Activated naive CD4-positive, alpha-beta T cell treated with anti-CD3 and anti-CD28 coated beads, Interleukin-2, amount 50 U/mL, for 16 hours (primary cell): ENCODE measurements at places on chromosomes 5 and 9.

DNA sequence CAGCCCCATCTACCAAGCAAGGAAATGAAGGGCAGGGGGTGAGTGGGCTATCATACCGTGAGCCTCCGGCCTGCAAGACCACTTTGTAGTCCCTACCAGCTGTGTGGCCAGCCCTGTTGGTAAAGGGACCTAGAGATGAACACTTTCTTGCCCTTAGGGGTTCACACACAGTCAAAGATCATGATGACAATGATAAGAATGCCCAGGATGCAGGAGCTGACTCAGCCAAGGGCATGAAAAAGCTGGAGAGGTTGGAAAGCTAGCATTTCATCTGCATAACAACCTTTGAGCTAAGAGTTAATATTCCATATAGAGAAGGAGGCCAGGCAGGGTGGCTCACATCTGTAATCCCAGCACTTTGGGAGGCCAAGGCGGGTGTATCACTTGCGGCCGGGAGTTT lies 19.2 kb upstream of the FGFR4 start:
- DNase-seq, result no peak

- no peak for DNase-seq
Measured at GRCh38 chr5:44844744-44845143, 36.0 kb downstream of the MRPS30 start.

DNA sequence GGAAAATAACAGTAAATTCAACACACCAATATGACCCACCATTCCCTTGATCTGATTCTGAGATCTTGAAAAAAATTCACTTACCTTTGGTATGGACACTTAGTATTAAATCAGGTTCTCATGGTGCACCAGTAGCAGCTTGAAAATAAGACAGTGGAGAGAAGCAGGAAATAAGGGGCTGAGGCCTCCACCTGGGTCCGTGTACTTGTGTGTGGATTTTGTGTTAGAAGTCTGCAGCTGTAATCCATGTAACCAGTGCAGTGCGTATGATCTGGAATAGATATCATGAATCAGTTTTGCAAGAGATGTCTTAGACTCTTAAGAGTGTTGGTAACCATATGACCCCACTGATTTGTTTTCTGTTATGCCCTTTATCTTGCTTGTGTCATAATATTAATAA lies 107.1 kb downstream of the FBXL7 start:
- DNase-seq, result no peak

DNA sequence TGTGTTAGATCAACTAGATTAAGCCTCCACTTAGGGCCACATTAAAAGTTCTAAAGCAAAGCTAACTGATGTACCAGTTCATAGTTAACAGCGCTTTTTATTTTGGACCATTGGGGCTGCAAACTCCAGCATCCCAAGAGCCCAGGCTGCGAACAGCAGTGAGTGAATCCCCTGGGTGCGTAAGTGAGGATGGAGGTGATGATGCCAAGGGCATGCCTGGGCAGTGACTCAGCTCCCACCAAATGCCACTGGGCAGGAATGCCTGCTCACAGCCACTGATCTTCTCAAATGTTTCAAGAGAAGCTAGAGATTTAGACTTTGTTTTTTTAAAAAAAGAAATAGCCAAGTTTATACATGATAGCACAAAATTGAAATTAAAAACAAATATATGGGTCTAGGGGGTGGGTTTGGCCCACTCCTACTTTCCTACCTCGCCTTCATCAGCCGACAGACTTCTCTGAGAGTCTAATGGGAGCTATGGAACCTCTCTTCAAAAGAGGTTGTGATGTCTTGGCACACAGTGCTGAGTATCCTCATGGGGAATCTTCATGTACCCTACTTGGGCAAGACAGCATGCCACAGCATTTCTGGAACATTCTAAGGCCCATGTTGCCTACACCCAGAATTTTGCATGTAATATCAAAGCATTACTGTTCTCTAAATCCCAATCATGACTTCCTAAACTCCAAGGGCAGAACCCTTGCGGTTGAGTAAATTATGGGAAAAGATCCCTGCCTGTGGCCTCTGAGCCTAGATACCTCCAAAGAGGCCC lies 398.1 kb downstream of the EBF1 start:
- DNase-seq, result no peak

DNA sequence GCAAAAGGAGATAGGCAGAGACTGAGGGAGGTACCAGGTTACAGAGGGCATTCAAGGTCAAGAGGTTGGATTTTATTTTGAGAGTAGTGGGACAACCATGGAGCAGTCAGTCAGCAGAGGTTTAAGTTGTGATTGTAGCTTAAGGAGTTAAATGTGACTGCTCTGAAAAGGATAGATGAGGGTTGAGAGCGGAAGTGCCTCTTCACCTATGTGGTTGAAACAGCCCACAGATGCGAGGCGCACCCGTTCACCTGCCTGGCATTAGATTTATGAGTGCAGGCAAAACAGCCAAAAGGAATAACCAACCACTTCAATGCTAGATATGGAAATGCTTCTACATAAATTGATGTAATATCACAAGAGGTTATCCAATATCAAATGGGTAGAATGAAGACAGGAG lies 8.4 kb downstream of the ZNF474 start:
- no peak for DNase-seq

GRCh38 chr5:124227914-124228313 lies 518.5 kb downstream of the ZNF608 start:
- DNase-seq, result no peak

- DNase-seq, result no peak
Measured at GRCh38 chr9:91784673-91785446, 165.2 kb downstream of the ROR2 start.

GRCh38 chr9:18928711-18929110 lies 104.3 kb downstream of the SAXO1 start:
- DNase-seq, result no peak

- peak; percentile 40 for DNase-seq
Measured at GRCh38 chr5:411728-412127, 31.2 kb upstream of the EXOC3 start.

DNA sequence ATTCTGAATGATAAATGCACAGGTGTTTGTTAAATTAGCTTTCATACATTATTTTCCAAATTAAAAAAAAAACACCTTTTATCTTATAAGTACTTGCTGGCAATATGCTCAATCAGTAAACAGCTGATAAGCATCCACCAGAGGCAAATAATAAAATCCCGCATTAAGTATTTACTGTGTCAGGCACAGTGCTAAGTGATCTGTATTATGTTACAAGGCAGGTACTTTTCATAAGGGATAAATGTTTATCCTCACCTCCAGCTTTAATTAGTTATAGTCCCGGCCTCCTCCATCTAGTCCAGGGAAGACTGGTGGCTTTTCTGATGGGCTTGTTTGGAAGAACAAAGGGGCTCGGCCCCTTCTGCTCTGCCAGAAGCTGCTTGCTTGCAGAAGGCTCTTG lies 40.1 kb downstream of the PFDN1 start:
- no peak for DNase-seq

- DNase-seq, result no peak
Measured at GRCh38 chr5:25516141-25516540, 871.4 kb upstream of the CDH10 start.

- no peak for DNase-seq
Measured at GRCh38 chr5:157354800-157355199, 88.9 kb downstream of the CYFIP2 start.

DNA sequence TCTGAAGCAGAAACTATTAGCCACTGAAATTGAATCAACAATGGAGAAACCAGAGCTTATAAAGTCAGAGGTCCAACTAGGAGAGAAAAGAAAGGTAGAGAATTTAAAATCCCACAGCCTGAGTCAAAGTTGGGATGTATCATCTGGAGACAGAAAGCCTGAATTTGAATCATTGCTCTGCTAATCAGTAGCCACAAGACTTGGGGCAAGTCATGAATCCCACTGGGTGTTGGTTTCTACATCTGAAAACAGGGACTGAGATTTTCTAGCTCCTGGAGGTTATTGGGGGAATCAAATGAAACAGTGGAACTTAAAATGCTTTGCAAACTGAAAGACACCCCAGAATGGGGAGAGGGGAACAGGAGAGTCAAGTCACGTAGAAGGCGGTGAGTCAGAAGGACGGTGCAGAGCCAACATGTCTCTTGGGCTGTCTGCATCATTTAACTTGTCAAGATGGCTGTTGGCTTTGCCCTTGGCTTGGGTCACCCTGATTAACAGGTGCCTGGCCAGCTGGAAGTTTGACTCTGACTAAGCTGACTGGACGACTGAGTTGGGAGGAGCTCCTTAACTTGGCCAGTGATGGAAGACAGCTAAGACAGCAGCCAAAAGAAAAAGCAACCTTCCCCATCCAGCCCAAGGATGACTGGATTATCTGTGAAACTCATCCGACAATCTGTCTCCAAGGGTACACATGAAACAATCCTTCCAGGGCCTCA lies 60.6 kb upstream of the ADRA1B start:
- DNase-seq, result no peak

- DNase-seq, result no peak
Measured at GRCh38 chr5:43646992-43647391, 44.0 kb downstream of the NNT start.

DNA sequence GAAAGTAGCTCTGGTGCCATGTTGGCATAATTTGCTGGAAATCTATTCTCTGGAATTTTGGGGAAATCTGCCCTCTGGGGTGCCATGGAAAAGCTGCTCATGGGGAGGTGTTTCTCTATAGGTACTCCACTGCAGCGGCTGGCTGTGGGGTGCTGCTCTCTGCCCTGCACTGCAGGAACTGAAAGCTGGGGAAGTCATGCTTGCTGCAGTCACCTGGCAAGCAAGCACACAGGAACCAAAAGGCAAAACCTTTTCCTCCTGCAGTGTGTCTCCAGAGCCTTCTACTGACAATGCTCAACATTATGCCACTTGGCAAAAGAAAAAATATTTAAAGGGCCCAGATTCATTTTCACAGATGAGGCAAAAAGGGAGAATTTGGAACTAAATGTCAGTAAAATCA lies 25.8 kb upstream of the CARNMT1 start:
- no peak for DNase-seq

- no peak for DNase-seq
Measured at GRCh38 chr9:134068744-134069479, 1.1 kb upstream of the BRD3 start.
